ENCODE measurements at places on chromosomes 6 and 20.

GRCh38 chr20:64005394-64005793 is 24.5 kb downstream of the PRPF6 start:
- DNase-seq, result no peak

- DNase-seq, result no peak
Observed at GRCh38 chr6:54112151-54112650, 958 bp downstream of the MLIP start.

- DNase-seq, result no peak
Observed at GRCh38 chr6:100370265-100370664, 94.5 kb downstream of the SIM1 start.

DNA sequence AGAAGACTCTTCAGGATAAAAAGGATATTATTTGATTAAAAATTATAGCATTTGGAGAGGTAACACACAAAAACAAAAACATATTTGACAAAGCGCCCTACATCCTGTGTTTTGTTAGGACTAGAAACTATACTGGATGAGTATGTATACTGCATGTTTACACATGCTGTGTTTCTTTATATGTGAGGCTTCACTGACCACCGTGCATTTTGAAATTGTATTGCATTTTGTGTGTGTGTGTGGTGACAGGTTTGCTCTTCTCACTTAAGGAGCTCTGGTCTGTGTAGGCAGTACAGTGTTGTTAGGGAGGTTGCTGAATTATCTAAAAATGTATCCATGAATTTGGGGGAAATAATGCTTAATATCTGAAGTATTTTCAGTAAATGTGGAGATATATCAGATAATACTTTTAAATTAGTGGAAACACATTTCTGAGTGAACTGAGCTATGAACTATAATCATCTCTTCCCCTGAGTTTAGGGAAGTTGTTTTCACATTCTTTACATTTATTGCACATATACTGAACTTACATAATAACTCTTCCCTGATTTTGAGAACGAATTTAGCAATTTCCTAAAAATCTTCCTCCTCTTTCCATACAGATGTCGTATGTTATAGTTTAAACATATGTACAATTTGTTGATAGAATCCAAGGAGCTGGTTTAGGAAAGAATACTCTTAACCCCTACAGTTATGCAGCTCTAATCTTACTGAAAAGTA is 43.3 kb downstream of the TMEM170B start:
- no peak for DNase-seq

- DNase-seq, result no peak
Observed at GRCh38 chr20:58228103-58228483, 360 bp downstream of the ANKRD60 start.

DNA sequence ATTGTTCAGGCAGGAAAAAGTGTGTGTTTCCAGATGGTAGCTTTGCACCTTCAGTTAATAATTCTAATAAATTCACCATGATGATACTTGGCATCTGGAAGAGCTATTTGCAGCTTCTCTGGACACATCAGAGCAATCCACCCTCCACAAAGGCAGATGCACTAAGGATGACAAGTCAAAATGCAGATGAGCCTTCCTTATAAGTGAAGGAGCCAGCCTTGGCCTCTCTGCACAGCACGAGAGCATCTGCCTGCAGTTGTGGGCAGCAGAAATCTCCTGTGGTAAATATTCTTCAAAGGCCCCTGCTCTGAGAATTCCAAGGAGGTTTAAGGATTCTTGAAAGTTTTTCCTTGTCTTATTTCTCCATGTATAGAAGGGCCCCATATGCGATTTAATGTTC is 6.9 kb upstream of the POM121L2 start:
- no peak for DNase-seq

GRCh38 chr6:66949191-66949661 is 1242.2 kb upstream of the EYS start:
- DNase-seq, result no peak

DNA sequence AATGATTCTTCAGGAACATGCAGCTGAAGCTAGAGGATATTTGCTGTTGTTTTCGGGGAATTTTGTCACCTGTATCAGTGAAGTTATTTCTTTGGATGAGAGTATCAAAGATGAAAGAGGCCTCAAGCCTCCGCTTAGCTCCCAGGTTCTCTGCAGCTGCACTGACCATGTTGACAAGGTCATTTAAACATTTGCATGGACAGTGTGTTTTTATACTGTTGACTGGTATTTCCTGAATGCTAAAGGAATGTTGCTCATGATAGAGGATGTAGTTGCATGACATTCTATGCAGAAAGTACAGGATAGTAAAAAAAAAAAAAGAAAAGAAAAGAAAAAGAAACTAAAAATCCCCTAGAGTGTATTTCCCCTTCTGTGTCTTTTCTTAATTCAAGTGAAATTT is 165.6 kb upstream of the LAMP5 start:
- no peak for DNase-seq

DNA sequence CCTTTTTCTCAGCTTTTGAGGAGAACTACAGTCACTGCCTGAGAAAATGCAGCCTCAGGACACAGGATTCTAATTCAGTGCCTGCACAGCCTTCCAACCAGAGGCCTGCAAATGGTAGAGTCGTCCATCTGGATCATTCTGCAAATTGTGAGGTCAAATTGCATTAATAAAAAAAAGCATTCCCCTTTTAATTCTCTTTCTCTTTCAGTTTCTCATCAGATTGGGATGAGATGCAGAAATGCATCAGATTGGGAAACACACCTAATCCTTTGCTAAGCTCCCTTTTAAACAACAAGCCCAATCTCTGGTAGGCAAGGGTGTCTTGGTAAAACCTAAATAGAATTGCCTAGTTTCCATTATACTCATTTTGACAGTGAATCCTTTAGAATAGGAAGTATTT is 838.8 kb downstream of the MAFB start:
- no peak for DNase-seq

DNA sequence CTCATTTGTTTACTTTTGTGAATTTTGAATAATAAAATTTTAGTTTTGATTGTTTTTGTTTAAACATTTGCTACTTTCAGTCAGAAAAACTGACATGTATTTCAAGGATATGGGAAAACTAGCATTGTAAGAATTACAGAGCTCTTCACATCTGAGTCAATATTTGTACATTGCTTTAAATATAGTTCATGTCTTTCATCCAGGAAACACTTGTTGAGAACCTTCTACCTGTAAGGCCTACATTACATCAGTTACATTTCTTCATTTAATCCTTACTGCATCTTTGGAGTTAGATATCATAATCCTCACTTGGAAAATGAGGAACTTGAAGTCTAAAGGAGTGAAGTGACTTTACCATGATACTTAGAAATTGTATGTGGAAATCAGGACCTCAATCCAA is 242.9 kb downstream of the KCNQ5 start:
- DNase-seq, result no peak

- no peak for DNase-seq
Observed at GRCh38 chr20:50995506-50995905, 27.4 kb downstream of the KCNG1 start.

DNA sequence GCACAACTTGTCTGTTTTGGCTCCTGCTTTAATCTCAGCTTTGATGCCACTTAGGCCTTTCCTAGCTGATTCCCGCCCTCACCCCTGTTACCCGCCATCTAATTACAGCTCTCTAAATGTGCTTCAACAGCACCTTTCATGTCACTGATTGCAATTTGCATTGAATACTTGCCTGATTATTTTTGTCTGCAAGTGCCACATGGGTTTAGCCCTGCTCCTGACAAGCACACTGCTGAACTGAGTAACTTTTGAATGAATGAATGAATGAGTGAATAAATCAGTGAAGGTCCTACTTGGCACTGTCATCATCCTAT is 591 bp upstream of the DCBLD1 start:
- no peak for DNase-seq

- DNase-seq, result no peak
Observed at GRCh38 chr6:51108563-51109234, 290.0 kb downstream of the TFAP2B start.

GRCh38 chr20:2032168-2032567 is 38.3 kb upstream of the PDYN start:
- DNase-seq, result no peak

DNA sequence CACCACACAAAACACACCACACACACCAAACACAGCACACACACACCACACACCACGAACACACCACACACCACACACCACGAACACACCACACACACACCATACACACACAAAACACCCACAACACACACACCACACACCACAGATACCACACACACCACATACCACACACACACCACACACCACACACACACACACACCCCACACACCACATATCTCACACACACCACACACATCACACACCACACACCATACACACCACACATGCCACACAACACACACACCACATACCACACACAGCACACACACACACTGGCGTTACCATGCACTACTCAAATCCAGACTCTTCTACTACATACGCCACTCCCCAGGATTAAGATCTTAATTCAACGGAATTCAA is 118.9 kb upstream of the THBS2 start:
- no peak for DNase-seq

DNA sequence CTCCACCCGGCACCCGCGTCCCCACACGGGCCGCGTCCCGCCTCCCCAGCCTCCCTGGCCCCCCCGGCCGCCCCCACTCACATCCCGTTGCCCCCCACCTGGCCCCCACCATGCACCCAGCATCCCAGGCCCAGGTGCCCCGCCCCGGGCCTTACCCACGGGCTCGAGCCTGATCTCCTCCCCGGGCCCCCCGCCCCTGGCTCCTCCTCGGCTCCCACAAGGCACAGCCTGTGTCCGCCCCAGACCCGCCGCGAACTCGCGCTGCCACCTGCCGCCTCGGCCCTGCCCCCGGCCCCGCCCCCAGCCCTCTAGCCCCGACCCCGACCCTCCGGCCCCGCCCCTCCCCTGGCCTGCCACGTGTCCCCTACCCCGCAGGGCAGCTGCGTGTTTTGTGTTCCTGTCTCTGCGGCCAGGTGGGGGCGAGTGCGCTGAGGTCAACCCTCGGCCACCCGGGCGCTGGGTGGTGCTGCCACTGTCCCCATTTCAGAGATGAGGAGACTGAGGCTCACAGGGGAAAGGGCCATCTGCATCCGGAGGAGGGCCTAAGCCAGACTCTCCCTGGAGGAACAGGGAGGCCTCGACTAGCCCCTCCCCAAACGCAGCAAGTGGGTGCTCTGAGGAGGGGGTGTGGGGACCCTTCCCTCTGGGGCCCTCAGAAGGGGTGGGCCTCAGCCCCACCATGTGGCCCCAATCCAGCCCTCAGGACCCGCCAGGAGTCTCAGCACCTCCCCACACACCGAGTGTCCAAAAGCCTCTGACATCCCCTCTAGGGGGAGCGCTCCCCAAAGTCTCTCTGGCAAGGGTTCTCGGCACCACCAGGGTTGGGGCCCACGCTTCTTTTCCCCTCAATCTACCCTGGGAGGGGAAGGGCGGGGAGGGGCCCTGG is 99.8 kb downstream of the TAF4 start:
- no peak for DNase-seq

GRCh38 chr6:148760568-148761526 is 14.0 kb downstream of the UST start:
- no peak for DNase-seq

DNA sequence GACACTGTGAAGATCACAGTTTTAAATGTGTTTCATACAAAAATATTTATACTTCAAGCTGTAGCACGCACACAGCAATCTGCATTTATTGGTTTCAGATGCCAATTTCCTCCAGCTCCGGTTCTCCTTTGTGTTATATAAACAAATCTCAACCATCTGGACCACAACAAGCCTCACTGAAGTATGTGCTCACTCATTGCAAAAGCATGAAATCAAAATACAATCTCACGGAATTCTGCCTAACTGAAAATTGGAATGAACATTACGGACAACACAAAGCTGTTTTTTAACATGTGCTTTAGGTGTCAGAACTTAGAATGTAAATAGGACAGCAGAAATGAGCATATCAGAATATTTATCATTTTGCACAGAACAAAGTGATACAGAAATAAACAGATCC is 38.0 kb downstream of the RCAN2 start:
- DNase-seq, result no peak

- DNase-seq, result no peak
Observed at GRCh38 chr6:10995114-10995707, 48.9 kb downstream of the ELOVL2 start.

DNA sequence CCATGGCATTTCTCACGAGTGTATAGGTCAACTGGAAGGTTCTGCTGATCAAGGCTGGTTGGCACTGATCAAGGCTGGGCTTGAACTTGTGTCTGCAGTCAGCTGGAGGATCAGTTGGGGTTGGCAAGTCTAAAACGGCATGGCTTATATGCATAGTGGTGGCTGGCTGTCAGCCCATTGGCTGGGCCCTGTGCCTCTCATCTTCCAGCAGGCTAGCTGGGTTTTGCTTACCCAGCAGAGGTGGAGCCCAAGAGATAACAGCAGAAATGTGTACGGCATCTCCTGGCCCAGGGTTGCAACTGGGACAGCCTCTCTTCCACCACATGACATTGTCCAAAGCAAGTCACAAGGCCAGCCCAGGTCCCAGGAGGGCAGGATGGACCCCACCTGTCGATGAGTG is 158.2 kb downstream of the BMP7 start:
- DNase-seq, result no peak

DNA sequence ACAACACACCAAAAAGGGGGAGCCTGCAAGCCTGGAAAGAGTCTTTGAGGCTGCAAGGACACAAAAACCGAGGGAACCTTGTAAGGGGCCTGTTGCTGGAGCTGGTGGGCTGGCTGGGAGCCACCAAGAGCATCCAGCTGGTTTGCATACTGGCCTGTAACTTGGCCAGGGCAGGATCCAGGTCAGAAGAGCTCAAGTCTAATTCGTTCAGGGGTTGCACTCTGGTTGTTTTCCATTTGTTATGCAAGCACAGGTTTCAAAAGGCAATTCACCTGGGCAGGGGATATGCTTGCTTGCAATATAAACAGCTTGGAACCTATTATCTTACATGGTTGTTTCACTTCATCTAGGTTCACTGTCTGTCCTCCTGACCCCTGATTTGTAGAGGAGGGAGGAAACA is 98.3 kb upstream of the GCM1 start:
- DNase-seq, result no peak

DNA sequence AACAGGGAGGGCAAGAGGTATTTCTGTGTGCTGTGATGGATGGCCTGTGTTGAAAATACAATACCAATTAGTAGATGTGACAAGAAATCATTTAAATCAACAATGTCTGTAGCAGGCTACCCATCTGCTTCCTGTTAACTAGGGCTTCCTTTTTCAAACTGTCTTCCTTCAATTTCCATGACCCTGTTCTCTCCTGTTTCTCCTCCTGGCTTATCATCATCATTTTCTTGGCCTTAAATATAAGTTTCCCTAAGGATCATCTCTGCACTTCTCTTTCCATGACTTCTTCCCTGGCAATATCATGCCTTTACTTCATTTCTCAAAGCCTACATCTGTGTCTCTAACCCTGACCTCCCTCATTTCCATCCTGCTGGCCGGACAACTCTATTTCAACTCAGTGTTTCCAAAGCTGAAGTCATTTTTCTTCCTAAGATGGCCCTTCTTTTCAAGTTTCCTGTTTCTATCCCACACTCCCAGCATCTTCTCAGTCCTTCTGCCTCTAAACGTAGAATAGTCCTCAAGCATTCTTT is 18.2 kb downstream of the ZC2HC1B start:
- DNase-seq, result no peak

- DNase-seq, result no peak
Observed at GRCh38 chr20:4919047-4919704, 82.1 kb downstream of the SLC23A2 start.
